NAMALWA (cell line): ENCODE measurements at places on chromosomes 16 and 17.
A peak's percentile ranks its signal among the peaks of the same experiment; 100 is the strongest.

- DNase-seq, result no peak
Measured at GRCh38 chr16:69423189-69423588, 1.2 kb upstream of the CYB5B start.

GRCh38 chr17:44607836-44608690 lies 48.2 kb upstream of the MEIOC start:
- DNase-seq, result no peak

DNA sequence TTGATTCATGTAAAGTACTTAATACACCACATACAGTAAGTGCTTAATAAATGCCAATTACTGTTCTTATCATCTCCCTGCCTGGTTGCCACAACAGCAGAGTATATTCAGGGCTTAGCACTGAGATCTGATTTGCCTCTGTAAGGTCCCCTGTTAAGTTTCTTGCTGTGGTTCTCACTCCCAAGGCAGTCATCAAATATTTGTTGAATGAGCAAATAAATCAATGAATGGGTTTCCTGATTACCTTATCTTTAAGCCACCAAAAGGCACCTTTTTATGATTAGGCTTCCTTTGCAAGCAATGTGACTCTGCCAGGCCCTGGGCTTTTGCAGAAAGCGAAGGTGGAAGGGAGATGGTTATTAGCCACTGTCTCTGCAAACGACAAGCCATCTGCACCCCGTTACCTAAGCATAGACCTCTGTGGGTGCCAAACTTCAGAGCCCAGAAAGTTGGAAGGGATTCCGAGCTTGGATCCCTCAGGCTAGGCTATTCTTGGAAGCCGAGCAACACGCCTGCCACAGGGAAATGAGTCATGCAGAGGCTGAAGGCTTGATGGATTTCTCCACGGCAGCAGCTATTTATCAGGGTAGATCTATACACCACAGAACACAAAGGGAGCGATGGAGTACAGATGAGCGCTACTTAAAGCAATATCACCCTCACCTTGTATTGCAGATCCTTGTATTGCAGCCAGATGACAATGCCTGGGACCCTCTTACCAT lies 102.0 kb downstream of the GRIN2A start:
- DNase-seq, result no peak

- peak; percentile 35 for DNase-seq
Measured at GRCh38 chr17:4710693-4711634, 532 bp downstream of the ARRB2 start.

- DNase-seq, result no peak
Measured at GRCh38 chr16:8901320-8901861, 19.2 kb downstream of the LITAFD start.

GRCh38 chr16:12318661-12319427 lies 342.3 kb downstream of the SNX29 start:
- no peak for DNase-seq
